C1 segment of cervical spinal cord (tissue), 14 donors: ENCODE measurements at places on chromosomes 12 and 14.
A peak's percentile ranks its signal among the peaks of the same experiment; 100 is the strongest.

GRCh38 chr12:104243971-104244370, 28.4 kb downstream of the TXNRD1 start:
- no peak for DNase-seq

DNA sequence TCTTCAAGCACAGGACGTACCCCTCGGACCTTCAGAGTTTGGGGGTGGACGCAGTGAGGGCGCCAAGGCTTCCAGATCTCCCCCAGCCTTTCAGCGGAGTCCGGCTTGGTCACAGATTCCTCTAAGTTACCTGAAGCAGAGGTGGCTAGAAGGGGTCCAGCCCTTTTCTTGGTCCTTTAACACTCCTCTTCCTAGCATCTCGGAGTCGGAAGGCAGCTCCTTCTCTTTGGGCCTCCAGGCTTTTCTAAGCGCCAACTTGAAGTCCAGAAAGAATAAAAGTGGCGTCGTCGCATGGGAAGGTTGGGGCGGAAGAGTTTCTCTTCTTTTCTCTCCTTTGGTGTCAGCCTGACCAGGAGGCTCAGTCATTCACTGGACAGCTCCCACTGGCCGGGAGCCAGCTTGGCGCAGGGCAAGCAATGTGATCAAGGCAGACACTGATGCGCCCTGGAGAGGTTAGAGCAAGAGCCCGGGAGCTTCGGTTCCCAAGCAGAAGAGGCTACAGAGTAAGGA, 9.6 kb downstream of the OR6S1 start:
- DNase-seq: no peak

GRCh38 chr14:95162641-95163040, 5.3 kb upstream of the DICER1 start:
- no peak for DNase-seq

- no peak for DNase-seq
Measured at GRCh38 chr12:41869432-41869831, 275.2 kb downstream of the GXYLT1 start.

DNA sequence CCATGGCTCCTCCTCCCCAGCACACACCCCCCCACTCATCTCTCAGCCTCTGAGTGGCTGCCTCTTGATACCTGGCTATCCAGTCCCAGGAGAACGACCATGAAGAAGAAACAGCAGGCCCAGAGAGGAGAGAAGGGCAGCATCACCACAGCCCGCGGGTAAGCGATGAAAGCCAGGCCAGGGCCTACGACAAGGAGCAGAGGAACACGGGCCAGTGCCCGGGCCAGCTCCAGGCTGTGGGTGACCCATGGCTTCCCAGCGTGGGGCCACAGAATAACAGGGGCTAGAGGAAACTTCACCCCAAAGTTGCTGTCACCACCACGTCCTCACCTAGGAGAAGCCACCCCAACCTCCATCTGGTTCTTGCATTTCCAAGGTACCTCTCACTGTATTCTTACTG, 10.4 kb upstream of the SLC6A12 start:
- no peak for DNase-seq

GRCh38 chr14:95440951-95441350, 75.5 kb downstream of the SYNE3 start:
- DNase-seq: no peak

DNA sequence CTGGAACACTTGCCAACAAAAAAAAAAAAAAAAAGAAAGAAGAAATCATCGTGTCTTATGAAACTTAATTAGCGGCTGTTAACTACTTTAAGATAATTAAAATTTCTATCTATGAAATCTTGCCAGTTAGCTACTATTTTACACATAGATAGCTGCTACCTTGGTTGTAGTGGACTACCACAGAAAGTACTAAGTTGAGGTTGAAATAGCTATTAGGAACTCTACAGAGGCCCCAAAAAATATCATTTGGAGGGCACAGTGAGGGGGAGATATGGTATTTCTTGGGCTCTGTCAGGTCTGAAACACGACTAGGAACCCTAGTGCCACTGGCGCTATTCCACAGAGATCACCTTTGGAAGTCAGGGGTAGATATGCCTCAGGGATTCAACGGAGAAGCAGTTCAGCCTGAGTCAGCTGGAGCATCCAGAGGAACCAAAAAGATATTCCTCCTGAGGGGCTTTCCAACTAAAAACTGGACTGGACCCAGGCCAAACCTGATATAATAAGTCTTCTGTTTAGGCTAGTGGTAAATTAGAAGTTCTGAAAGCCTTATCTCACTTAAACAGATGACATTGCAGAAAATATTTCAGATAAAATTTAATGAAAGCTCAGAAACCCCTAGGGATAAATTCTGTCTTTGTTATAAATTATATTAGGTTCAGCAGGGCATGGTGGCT, 126.1 kb downstream of the EPS8 start:
- no peak for DNase-seq

GRCh38 chr12:25017336-25017735, 68.4 kb upstream of the BCAT1 start:
- DNase-seq: no peak

- no peak for DNase-seq
Measured at GRCh38 chr14:46887144-46887543, 235.6 kb upstream of the RPL10L start.

- DNase-seq: no peak
Measured at GRCh38 chr14:104933746-104934733, 9.4 kb downstream of the PLD4 start.

GRCh38 chr14:67666750-67667449, 7.5 kb downstream of the VTI1B start:
- DNase-seq: peak; percentile 5

- no peak for DNase-seq
Measured at GRCh38 chr12:79635676-79636075, 55.1 kb downstream of the PAWR start.

GRCh38 chr14:92579244-92579936, 65.8 kb downstream of the RIN3 start:
- no peak for DNase-seq

- DNase-seq: no peak
Measured at GRCh38 chr12:103780093-103780440, 61.0 kb downstream of the NT5DC3 start.

- no peak for DNase-seq
Measured at GRCh38 chr12:586318-587071, 76.8 kb downstream of the NINJ2 start.

- no peak for DNase-seq
Measured at GRCh38 chr12:52126605-52127578, 47.4 kb downstream of the SMIM41 start.

DNA sequence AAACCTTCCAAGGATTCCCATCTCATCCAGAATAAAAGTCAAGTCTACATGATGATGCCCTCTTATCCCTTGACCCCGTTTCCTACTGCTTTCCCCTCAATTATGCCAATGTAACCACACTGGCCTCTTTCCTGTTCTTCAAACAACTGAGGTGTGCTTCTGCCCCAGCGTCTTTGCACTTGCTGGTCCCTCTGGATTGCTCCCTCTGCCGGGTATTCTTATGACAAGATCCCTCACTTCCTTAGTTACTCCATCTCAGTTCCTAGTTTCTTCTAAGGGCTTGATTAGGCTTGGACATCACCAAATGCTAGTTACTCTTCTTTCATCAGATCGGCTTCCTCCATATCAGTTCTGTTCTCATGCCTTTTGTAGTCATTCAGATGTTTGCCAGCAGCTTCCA, 32.7 kb upstream of the PELI2 start:
- DNase-seq: no peak

DNA sequence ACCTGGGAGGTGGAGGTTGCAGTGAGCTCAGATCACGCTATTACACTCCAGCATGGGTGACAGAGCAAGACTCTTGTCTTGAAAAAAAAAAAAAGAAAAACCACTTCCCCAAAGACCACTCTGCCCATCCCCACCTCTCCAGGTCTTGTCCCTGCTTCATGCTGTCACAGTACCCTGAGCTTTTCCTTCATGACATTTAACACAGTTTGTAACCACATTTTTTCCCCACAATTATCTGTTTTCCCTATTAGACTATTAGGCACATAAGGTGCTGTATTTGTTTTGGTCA, 6.9 kb downstream of the HECTD1 start:
- DNase-seq: no peak

- no peak for DNase-seq
Measured at GRCh38 chr12:76871742-76872141, 7.1 kb downstream of the CSRP2 start.

DNA sequence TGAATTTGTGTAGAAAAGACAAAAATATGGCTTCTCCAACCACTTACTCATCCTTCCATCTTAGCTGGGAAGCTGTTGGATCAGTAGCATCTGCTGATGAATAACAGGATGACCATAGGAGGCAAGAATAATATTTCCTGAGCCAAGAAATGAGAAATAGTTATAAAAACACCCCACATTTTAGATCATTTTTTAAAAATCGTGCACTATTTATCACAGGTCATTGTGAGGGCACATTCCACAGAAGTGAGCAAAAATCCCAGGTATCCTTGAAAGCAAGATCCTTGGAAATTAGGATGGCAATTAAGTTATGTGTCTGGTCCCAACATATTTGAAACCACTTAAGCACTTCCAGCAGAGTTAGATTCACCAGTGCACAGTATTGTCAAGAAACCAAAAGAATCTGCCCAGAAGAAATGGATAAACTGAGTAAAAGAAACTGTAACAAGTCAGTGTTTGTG, 8.4 kb downstream of the FAR2 start:
- no peak for DNase-seq

GRCh38 chr12:17793854-17794253, 296.1 kb downstream of the RERGL start:
- DNase-seq: no peak

- DNase-seq: no peak
Measured at GRCh38 chr12:119631930-119632678, 35.8 kb upstream of the PRKAB1 start.

GRCh38 chr14:91903070-91903469, 35.7 kb upstream of the TC2N start:
- no peak for DNase-seq

DNA sequence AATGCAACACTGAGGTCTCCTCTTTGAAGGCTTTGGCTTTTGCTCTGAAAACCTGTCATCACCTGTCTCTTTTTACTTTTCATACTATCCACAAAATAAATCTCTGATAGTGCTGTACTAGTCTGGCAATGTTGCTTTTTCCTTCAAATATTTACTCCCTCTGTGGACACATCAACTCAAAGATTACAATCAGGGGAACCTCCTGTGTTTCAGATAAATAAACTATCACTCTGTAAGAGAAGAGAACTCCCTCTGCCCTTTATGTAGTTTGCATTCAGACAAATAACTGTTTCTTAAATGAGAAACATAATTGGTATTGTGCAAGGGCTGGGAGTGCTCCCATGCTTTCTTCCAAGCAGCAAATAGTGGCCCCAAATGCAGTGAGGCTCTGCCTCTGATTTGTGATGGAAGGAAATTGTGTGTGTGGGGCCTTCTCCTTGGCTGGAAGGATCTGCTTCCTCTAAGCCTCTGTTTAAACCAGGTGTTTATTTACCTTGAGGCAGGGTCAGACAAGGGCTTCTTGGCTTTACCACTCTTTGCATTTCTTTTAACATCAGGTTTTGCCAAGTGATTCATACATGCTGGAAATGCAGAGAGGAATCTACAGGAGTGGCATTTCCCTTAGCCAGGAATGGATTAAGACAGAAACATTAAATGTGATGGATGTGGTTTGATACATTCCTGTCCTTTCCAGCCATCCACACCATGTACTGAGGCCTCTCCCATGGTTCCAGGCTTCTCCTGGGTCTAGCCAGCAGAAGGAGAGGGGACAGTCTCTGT, 69.0 kb downstream of the AKAP6 start:
- DNase-seq: no peak

- DNase-seq: no peak
Measured at GRCh38 chr14:86003998-86004397, 474.1 kb downstream of the FLRT2 start.

DNA sequence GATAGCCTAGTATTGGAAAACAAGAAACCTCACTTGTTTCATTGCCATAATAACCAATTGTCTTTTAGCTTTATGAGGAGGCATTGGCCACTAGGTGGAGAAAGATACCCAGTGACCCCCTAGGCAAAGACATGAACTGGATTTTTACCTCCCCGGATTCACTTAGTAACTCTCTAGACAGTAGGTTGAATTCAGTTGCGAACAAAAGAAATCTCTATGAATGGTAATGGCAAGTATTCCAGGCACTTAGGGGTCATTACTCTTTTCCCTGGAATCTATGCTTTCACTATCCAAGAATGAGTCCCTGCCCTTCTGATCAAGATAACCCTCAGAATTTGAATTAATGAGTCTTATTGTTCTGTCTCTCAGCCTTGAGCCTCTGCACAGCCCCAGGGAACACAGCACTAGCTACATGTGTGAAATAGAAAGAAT, 29.5 kb upstream of the RHOJ start:
- DNase-seq: no peak

DNA sequence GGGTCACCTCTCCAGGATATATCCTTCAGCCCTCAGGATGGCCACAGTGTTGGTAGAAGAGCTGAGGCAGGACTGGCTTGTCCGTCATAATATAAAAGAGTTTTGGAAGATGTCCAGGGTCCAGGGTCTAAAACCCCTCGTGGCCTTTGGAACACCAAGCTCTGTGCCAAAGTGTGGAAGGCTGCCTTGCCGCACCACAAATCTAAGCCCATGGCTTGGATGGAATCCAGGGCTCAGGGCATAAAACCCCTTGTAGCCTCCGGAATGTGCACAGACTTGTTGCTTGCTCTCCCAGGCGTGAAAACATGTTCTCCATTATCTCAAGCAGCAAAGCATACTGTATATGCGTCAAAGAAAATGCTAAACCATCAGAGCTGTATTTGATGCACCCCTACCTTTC, 46.7 kb downstream of the TNFAIP2 start:
- DNase-seq: no peak

DNA sequence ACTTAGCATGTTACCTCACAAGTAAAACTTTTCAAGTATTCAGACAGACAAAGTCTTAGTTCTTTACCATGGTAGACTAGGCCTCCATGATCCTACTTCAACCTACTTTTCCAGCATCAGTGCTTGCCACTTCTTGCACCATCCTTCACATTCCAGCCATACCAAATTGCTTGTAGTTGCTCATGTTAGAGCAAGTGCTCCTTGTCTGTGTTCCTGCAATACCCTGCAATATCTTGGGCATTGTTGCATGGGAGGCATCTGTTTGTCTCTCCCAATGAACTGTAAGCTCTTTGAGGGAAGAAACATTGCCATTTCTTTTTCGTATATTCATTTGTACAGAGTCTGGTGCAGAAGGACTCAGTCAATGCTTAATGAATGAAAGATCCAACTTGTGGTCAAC, 78.0 kb downstream of the SRGAP1 start:
- no peak for DNase-seq

DNA sequence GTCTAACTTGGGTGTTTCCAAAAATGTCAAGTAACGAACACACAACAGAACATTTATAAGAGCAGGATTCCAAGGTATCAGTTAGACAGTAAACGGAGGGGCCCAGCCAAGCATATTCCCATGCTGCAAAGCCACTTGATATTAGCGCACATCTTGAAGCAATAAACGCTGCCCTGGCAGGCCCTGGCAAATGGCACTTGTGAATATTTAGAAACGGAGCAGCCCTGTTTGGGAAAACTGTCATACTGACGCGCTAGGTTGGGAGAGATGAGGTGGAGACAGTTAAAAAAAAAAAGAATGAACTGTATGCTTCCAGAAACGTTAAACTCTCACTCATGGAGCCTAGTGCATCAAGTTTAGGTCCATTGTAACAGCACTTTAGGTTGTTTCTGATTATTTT, 9.3 kb downstream of the DGLUCY start:
- no peak for DNase-seq
